ENCODE measurements at places on chromosomes 1 and 21.
A peak's percentile ranks its signal among the peaks of the same experiment; 100 is the strongest.

- no peak for DNase-seq
Measured at GRCh38 chr21:35871906-35872305, 188.4 kb downstream of the SETD4 start.

DNA sequence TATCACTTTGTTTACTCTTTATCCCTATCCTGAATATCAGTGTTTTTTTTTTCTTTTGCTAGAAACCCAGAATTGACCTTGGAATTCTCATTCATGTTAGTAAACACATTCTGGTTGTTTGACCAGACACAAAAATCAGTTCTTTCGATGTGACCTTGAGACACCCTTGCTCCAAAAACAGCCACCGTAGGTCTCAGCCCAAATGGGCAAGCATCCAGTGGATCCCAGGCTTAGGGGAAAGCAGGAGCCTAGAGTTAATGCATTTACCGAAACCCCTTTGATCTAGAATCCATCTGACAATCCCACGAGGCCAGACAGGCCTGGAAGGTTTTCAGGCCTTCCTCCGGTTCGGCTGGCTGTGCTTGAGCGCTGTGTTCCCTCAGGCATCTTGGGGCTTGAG, 47.6 kb downstream of the IRF2BP2 start:
- no peak for DNase-seq

- DNase-seq: no peak
Measured at GRCh38 chr1:230391776-230392535, 34.2 kb downstream of the PGBD5 start.

DNA sequence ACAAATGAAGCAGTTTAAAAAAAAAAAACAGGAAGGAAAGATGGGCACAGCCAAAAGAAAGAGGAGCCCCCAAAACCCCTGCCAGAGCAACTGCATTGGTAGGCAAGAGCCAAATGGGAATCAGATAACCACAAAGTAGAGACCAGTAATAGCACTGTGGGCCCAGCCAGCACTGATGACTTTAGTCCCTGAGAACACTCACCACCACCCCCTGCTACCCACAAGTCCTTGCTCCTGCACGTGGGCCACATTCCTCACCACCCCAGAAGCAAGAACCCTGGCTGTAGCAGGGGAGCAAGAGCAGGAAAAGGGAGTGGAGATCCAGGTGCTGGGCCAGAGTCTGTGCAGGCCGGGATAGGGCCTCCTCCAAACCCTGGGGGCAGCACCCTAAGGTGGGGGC, 86.1 kb downstream of the RRAGC start:
- DNase-seq: no peak

GRCh38 chr21:41923631-41924367, 30.0 kb downstream of the C2CD2 start:
- no peak for DNase-seq

DNA sequence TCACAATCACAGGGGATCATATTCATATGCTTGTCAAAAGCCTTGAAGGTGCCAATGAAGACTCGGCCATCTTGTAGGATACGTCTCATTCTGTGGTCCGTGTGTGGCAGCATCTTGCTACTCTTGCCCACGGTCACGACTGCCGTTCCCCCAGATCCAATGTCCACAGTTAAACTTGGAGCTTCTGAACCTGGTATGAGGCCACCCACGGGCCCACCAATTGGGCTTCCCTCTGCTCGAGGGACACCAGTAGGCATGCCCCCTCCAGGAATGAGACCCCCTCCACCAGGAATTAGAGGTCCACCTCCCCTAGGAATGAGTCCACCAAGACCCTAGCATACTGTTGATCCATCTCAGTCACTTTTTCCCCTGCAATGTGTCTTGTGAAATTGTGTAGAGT, 39.6 kb downstream of the MORN1 start:
- DNase-seq: no peak

GRCh38 chr1:197127246-197127912, 19.1 kb downstream of the ASPM start:
- DNase-seq: no peak

GRCh38 chr1:240491156-240491555, 120.8 kb downstream of the GREM2 start:
- DNase-seq: no peak

DNA sequence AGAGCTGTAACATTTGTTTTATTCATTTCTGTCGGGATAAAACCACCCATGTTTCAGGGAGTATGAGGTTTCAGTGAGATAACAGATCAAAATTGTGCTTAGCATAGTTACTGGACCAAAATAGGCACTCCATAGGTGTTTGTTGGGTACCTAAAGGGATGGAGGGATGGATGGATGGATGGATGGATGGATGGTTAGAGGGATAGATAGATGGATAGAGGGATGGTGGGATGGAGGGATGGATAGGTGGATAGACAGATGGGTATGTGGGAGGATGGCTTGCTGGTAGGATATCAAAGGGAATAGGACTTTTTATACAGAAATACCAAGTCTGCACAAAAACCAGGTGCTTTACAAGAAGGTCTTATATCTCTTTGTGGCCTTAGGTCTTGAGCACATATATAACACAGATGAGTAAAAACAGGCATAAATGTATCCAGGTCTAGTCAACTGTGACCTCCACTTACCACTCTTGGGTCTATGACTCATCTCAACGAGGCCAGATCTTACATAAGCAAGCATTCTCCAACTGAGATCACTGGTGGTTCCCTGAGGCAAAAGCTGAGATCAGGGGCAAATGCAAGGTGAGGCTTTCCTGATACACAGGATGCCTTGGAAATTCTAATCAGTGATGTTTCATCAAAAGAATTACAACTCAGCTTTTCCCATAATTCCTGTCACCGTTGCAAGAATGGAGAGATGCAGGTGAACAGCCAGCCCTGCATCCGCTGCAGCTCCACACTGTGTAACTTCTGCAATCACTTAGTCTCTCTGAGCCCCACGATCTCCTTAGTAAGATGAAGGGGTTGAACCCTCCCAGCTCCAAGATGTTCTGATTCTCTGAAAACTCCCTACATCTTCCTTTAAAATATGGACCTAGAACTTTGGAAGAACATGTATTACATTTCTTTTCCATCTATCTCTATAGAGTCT, 32.0 kb downstream of the PTAFR start:
- peak; percentile 38 for DNase-seq

- DNase-seq: no peak
Measured at GRCh38 chr1:160767395-160768294, 28.3 kb upstream of the LY9 start.

DNA sequence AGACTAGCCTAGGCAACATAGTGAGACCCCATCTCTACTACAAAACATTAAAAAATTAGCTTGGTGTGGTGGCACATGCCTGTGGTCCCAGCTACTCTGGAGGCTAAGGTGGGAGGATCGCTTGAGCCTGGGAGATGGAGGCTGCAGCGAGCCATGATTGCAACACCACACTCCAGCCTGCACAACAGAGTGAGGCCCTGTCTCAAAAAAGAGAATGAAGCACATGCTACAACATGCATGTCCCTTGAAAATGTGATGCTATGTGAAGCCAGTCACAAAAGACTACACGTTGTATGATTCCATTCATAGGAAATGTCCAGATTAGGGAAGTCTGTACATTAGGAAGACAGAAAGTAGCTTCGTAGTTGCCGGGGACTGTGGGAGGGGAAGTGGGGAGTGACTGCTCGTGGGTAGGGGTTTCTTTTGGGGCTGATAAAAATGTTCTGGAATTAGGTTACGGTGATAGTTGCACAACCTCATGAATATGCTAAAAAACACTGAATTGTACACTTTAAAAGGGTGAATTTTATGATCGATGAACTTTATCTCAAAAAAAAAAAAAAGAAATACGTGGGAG, 202.1 kb downstream of the KAZN start:
- no peak for DNase-seq

GRCh38 chr1:160675641-160676410, 29.0 kb upstream of the SLAMF1 start:
- DNase-seq: peak; percentile 28
